ENCODE measurements at places on chromosomes 2 and 18. TPM values are rescaled to one million over a fixed set of nuclear protein-coding genes. Genes with fewer than 3 reads are reported as not detected.

The SCN1A gene
- 0.47 TPM for polyA plus RNA-seq

The CLHC1 gene
- 32.4 TPM for polyA plus RNA-seq

The CNRIP1 gene
- polyA plus RNA-seq, result 20.3 TPM

DNA sequence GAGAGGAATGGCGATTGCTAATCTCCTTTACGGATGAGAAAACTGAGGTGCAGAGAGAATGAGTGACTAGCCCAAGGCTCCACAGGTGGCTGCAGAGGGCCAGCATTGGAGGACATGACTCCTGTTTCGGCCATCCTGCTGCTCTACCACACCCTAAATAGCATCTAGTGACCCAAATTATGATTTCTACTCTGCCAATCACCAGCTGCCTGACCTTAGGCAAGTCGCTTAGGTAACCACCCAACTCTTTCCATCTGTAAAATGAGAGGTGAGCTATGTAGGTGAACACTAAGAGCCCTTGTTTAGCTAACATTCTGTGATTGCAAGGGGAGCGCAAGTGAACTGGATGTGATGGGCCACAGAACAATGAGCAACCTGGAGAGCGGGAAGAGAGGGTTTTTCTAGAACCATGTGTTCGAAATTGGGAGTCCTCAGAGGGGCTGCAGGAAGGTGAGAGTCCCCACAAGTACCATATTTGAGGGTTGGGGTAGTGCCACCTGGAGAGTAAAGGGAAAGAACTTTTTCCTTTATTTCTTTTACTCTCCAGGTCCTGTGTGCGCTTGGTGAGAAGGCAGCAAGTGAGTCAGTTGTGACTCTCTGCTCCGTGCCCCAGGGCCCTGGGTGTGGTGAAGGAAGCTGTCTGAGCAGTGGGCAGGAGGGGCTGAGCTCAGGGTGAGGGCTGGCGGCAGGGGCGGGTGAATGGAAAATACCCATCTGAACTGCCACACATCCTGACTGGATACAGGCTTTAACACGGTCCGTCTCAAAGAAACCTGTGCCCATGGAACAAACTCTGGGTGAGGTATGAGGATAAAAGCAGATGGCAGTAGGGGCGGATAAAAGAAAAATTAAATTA lies 2.4 kb downstream of the CYP27C1 start:
- no peak for DNase-seq

The CAB39 gene
- polyA plus RNA-seq, result 81.7 TPM

DNA sequence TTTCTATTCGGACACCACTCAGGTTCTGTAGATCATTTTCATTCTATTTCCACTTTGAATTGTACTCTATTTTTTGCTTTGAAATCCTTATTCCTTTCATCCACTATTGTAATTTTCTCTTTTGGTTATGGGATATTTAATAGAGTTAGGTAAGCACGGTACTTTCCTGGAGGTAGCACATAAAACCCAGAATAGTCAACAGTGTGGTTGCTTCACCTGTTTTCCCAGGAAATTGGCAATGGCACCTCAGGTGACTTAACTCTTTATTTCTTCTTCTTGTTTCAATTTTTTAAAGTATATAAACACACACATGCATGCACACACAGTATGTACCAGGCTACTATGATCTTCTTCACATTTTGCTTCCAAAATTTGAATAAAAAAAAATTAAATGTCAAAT lies 682.0 kb upstream of the TMEFF2 start:
- no peak for DNase-seq

- DNase-seq, result no peak
These were observed 287.6 kb downstream of the CAMKMT start for GRCh38 chr2:44649381-44649780.

GRCh38 chr2:20363578-20363977 lies 12.9 kb upstream of the PUM2 start:
- DNase-seq, result no peak

The GPR75 gene
- 1.9 TPM for polyA plus RNA-seq
